ENCODE measurements at places on chromosomes 5 and 9.

DNA sequence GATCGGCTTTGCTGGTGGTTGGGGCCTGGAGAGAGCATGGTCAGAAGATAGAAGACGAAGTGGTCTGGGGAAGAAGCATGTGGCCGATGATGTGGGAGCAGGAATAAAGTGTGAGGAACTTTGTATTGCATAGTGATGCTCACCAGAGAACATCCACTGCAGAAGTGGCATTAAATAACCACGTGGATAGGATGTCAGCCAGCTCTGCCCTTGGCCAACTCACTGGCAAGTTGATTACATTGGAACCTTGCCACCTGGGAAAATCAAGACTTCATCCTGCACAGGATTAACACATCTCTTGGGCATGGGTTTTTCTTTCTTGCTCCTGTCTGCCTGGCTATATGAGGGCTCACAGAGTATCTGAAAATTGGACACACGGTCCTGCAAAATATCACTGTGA, 217.4 kb downstream of the DMRT2 start:
- no peak for DNase-seq

DNA sequence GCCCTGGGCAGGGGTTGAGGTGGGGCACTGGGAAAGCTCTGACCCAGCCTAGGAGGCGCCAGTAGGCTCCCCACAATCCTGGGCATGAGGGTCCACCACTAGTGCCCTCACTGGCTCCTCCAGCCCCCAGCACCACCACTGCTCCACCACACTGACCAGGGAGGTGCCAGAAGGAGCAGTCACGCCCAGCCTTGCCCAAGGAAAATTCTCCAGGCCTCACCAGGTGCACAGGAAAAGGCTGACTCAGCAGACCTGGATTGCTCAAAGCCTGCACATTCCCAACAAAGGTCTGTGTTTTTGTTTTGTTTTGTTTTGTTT, 62.9 kb downstream of the ZNF354C start:
- DNase-seq: no peak

DNA sequence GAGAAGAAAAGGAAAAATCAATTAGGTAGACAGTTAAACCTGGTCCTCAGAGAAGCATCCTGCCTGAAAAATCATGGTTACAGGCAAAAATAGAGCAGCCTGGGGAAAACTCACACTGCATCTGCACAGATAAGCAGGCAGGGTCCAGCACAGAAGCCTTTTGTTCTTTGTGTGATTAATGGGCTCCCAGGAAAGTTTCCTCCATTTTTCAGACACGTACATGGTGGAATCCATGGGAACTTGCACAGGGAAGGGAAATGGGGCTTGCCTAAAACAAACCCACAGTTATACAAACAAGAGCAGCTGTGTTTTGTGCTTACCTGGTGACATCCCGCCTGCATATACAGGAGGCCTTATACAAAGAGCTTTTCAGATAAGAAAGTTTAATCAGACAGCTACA, 243.9 kb upstream of the ATP10B start:
- DNase-seq: no peak

DNA sequence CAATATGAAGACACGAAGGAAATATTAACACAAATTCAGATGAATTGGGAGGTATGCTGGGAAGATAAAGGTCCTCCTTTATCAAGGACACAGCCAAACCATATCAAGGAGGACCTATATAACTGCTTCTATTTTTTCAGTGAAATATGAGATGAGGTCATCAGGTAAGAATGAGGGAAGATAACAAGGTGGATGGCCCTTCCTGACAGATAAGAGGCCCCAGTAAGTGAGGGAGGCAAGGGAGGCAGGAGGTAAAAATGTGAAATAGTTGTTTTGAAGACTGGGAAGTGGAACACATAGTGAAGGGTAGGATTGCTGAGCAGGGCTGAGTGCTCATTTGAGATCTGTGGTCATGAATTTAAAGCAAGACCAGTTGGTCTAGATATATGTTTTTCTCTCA, 60.0 kb upstream of the FOXE1 start:
- DNase-seq: no peak

GRCh38 chr5:177540438-177540837, 13.9 kb downstream of the FAM193B start:
- DNase-seq: no peak
